Psoas muscle (tissue), 8 donors: ENCODE measurements at places on chromosomes 3 and 15.
A peak's percentile ranks its signal among the peaks of the same experiment; 100 is the strongest.

DNA sequence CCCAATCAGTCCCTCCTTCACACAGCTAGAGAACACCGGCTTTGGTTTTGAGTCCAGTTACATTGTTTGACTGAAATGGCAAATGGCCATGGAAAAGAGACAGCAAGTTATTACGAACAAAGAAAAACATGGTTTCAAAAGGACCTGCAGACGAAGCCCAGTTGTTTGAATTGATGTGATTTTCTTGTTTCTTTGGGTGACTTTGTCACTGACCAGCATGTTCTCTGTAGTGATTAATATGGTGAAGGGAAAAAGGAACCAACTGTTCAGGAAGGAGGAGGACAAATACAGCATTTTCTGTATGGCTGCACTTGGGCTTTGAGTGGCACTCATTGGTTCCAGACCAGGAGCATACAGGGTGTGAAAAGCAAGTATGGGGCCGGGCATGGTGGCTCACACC, 217.4 kb upstream of the TPM1 start:
- DNase-seq, result no peak

GRCh38 chr3:172591876-172592771, 68.9 kb upstream of the TNFSF10 start:
- DNase-seq, result no peak

- DNase-seq, result peak; percentile 74
These were observed 4.8 kb downstream of the ADAMTSL3 start for GRCh38 chr15:83658430-83659416.

- DNase-seq, result no peak
These were observed 10.9 kb upstream of the DLL4 start for GRCh38 chr15:40918146-40918798.

- DNase-seq, result no peak
These were observed 114.6 kb upstream of the MELTF start for GRCh38 chr3:197144188-197144587.

DNA sequence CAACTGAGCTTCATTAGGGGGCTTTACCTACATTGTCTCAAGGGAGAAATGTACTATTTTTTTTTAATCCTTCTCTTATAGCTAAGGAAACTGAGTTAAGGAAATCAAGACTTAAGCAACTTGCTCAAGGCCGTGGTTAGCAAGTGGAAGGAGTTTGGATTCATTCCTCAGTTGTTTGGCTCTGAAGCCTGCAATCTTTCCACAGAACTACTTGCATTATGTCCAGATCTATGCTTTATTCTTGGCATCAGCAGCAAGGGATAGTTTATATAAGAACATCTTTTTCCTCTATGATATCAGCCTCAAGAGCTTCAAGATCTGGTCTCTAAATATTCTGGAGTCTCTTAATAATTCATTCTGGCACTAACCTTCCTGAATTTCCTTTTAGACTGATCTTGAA, 182.4 kb downstream of the SV2B start:
- DNase-seq, result no peak

DNA sequence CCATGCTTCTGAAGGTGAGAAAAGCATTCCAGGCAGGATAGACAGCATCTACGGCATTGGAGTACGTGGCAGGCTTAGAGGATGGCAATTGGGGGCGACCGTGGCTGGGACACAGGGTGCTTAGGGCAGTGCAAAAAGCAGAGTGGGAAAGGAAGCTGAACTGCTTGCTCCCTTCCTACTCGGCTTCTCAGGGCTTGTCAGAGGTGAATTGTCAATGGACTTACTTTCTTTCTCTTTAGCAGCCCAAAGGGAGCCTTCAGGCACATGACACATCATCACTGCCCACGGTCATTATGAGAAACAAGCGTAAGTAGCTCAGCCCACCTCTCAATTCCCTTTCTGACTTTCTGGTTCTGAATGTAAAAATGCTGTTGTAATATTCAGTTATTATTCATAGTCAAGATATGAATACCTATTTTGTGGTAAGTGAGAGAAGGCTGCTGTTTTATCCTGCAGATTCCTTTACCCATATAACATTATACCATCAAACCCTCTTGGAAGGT, 84.3 kb downstream of the KLHL25 start:
- no peak for DNase-seq

DNA sequence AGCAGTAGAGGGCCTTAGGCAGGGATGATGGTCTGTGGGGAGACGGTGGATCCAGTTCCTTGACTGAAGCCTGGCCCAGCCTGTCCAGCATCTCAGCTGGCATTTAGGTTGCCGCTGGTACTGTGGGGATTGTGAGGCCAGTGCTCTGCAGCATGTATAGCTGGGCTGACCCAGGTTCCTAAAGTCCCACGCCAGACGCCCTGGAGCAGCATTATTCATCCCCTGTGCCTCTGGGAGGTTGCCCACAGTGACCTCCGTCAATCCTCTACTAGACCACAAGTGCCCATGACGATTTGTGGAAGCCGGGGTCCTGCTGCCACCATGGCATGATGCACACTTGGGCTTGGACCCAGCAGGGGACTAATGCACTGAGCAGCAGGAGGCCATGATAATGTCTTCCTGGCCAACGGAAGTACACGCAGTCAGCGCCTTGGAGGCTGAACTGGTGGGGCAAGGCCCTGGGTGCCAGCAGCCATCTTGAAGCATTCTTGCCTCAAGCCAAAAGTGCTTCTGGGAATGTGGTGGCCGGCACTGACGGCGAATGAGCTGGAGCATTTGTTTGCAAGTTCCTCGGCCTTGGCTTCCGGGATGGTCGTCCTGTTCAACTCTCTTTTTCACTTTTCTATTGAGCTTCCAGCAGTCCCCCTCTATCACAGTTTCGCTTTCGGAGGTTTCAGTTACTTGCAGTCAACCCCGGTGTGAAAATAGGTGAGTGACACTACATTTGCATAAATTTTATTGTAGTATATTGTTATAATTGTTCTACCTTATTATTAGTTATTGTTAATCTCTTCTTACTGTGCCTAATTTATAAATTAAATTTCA, 949.4 kb downstream of the ROBO1 start:
- no peak for DNase-seq

GRCh38 chr3:48563382-48563918, at the start of gene UCN2:
UCN2 (minus strand) TSS chr3:48563781; CDS start chr3:48563124, 657 bp downstream.
- no peak for DNase-seq

DNA sequence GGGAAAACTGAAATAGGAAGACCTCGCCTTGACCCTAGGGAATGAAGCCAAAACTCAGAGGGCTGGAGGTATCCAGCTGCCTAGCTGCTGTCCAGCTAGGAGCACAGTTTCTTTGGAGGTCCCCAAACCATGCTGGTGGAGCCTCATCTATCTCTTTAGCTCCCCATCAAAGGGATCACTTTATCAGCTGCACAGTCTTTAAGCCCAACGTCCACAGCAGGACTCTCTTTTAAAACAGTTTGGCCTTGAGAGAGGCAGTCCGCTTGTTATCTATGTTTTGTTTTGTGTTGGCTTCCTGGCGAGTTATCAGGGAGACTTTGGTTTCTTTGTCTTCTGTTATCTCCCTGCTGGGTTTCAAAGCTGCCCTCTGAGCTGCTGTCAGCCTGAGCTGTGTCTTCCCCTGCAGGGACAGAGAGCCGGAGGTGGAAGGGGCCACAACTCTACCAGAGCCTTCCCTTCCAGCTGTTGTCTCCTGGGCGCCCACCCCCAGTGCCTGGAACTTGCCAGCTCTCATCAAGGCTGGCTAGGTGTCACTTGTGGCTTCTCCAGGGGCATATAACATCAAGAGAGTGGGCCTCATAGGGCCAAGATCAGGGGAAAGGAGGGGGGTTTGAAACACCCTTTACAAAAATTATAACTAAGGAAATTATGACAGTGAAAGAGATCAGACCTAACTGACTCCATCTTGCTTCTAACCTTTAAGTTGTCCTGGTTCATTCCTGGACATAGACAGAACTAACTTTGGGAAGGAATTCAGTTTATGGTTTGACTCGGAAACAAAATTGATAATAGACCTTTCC, 61.4 kb upstream of the C15orf39 start:
- no peak for DNase-seq

GRCh38 chr3:184737641-184738505, 26.0 kb upstream of the MAGEF1 start:
- DNase-seq, result no peak

DNA sequence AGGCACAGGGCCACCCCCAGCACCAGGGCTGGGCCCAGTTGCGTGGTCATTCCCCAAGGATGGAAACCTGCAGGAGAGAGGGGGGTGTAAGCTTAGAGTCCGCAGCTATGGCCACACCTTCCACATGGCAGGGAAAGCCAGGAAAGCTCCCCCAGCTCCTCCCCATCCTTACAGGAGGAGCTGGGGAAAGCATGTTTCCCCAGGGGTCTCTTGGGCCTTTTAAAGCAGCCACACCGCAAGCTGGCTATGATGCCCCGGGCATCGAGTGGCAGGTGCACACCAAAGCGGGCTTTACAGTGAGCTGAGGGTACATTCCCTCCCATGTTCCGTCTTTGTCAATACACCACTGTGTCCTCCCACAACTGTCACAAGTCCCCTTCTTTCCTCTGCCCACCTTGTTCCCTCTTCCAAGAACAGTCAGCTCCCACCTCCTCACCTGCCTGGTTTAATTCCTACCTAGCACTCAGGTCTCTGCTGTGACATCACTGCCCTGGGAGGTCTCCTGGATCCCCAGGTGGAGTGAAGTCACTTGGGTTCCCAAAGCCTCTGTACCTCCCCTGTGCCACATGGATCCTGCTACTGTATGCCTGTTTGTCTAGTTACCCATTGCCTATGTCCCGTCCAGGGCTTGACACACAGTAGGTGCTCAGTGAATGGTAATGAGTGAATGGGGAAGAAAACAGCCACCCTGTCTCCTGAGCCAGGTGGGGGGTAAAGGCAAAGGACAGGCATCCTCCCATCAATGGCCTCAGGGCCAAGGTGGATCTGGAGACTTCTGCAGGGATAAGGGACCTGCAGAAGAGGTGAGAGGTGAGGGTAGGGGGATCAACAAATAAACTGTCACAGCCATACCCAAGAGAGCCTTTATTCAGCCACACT, 3.4 kb downstream of the HYAL3 start:
- no peak for DNase-seq

- DNase-seq, result no peak
These were observed 502.6 kb upstream of the CBLB start for GRCh38 chr3:106371221-106371970.

- no peak for DNase-seq
These were observed 31.6 kb upstream of the GNB4 start for GRCh38 chr3:179482857-179483256.

DNA sequence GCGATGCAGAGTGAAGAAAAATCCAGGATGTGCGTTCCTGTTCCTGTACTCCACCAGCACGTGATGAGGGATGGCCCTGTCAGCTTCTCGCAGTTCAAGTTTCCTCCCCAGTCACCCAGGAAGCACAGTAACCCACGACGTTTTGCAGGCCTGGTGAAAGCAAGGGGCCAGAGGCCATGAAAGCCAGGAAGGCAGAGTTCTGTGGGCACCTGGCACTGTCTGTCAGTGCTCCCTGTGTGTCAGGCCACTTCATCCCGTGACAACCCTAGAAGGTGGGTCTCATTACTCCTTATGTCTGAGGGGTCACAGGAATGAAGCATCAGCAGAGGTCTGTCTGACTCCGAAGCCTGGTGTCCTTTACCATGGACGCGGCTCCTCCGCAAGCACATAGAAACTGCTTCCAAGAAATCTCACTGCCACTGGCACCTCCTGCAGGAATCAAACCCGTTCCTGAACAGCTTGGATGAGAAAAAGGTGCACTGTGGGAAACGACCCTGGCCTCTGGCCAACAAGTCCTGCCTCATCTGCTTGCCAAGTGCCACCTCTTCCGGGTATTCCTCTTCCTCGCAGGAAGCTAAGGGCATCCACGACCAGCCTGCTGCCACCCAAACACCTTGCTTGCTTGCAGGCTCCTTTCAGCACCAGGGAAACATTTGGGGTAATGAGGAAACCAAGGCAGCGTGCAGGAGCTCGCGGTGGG, 14.6 kb downstream of the RAB43 start:
- no peak for DNase-seq

DNA sequence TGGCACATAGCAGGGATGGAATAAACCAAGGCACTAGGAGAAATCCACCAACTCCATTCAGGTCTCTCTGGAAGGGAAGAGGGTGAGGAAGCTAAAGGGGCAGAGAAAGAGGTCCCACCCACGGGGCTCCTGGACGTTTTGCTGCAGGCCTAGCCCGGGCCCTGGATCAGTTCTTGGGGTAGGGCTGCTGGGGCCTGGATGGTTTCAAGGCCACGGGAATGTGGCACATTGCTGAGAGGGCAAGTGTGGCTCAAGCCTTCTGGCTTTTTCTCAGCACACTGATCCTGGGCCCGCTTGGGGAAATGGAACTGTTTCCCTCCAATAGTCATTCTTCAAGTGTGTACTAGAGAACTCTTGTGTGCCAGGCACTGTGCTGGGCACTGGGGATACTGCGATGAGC, 24.0 kb downstream of the EPHB3 start:
- no peak for DNase-seq

GRCh38 chr15:64034519-64034918, 11.8 kb downstream of the DAPK2 start:
- no peak for DNase-seq

DNA sequence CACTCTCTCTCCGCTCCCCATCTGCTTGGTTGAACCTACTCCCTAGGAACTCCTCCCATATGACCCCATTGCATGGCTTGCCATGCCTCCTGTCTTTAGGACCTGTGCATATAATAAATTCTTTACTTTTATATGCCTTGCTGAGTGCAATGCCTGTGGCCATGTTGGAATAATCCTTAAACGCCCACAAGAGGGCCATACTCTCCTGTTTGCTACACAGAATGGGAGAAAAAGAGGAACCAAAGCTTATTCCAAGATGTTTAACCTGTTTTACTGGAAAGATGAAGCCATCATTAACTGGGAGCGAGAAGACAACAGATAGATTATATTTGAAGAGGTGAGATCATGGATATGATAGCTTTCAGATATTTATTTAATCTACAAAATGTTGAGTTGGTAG, 1097.8 kb downstream of the NAALADL2 start:
- DNase-seq, result no peak

- DNase-seq, result no peak
These were observed 25.1 kb downstream of the SLC2A2 start for GRCh38 chr3:171001250-171001893.

DNA sequence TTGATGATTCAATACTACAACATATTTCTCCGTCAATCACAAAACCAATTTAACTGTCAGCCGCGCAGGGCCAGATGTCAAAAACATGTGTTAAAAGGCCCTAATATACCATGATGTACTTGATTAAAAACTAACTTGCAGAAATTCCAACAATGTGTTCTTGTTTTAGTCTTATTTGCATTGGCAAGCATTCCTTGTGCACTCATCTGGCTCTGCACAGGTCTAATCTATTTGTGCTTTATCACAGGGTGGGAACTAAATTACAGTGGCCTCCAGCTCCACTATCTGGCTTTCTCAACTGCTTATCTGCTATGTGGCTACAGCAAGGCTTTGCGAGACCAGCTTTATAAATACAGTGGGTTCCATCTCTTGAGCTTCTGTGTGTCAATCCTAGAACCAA, 455.5 kb downstream of the ERC2 start:
- DNase-seq, result no peak

DNA sequence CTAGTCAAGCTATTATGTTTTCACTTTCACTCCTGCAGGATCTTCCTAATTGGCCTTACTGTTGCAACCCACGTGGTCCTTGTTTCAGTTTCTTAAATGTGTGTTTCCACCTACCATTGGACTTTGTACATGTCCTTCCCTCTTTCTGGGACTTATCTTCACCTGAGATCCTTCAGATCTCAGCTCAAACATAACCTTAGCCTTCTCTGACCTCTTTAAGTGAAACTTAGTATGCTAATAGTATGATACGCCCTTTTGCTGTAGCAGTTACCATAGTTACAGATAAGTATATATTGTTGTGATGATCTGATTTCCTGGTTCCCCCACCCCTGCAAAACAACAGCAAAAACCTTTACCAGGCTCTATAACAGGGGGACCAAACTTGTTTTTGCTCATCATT, 35.2 kb downstream of the U2SURP start:
- DNase-seq, result no peak

- no peak for DNase-seq
These were observed 17.6 kb upstream of the ACTL6A start for GRCh38 chr3:179544981-179545645.
